CD4-positive, alpha-beta T cell treated with Interleukin-21 for 1 hour (primary cell): ENCODE measurements at places on chromosomes 16 and 17.

DNA sequence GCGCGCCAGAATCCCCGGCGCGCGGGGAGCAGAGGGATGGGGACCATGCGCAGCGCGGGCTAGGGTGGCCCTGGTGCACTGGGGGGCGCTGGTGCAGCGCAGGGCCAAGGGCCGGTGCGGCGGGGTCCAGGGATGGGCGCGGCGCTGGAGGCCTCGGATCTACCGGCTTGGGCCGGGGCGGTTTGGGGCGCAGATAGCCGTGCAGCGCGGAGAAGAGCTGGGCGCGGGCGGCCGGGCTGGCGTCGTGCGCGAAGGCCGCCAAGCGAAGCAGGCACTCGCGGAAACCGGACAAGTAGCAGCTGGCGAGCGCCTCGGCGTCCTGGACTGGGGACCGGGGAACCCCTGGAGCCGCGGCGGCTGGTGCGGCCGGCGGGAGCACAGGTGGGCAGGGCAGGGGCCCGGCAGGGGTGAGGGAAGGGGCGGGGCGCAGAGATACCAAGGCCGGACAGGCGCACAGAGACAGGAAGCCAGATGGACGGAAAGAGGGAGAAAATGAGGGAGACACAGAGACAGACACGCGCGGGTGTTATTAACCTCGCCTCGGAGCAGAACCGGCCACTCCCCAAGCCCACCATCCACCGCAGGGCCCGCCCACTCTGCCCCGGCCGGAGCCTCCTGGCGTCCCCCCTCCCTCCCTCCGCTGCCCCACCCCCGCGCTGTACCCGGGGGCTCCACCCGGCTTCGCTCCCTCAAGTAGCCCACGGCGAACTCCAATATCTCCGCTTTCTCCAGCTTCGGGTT, 2.1 kb downstream of the HES7 start:
- peak; percentile 46 for DNase-seq

DNA sequence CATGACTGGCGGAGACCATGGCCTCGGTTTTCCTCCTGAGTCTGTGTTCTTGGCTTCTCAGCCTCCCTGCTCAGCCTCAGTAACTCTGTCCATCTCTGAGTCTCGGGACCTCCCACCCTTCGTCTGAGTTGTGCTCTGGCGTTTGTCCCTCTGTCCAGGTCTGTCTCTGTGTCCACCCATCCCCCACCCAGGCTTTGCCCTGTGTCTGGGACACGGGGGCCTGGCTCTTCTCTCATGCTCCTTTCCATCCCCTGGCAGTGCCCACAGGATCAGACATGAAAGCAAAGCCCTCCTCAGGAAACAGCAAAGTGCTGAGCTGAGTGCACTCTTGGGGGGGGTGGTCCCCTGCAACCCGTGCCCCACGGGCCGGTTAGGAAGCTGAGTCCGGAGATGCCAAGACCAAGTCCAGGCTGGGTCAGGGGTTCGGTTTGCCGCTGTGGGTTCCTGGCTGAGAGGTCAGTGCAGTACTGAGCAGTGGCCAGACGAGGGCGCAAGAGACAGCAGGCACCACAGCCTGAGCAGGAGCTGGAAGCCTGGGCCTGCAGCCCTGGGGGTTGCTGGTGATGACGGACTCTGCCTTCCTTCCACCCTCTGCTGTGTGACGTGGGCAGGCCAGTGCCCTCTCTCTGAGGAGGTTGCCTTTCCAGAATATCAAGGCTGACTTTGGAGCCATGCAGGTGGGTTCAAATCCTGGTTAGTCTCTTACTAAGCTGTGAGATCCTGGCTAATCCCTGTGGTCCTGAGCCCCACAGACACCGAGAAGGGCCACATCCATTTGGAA, 2.5 kb downstream of the P2RX1 start:
- DNase-seq: peak; percentile 80

- DNase-seq: no peak
These were observed 248.5 kb upstream of the RPL38 start for GRCh38 chr17:73954951-73955350.

DNA sequence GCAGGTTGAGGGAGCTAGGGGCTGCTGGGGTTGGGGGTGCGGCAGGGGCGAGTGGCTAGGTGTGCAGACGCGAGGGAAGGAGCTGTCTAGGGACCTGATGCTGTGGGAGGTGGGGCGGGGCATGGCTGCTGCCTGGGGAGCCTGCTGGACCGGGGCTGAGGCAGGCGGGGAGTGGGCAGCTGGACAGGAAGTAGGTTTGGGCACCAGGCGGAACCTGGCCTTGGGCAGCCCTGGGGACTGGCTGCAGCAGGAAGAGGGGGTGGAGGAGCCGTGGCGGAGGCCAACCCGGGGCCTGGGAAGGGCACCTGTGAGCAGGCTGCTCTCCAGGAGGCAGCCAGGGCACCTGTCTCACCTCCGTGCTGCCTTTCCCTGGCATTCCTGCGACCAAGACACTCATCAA, 5.9 kb upstream of the DNASE1L2 start:
- DNase-seq: no peak

GRCh38 chr16:399340-400019, 2.2 kb upstream of the DECR2 start:
- no peak for DNase-seq

DNA sequence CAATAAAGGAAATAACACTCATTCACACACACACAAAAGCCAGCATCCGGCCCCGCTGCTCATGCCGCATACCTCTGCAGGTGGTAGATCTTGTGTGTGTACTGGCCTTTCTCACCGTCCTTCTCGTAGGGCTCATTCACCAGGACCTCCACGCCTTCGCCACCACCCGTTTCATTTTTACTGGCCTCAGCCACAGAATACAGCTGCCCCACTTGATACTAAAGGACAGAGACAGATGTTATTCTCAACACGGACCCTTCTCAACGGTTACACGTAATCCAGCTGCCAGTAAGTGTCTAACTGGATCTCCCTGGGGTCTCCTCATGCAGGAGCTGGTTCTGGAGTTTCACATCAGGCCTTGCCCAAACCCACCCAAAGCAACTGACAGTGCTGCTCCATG, 9.7 kb downstream of the PITPNA start:
- DNase-seq: no peak

GRCh38 chr16:11006656-11007055, 62.3 kb downstream of the CLEC16A start:
- no peak for DNase-seq

- DNase-seq: no peak
These were observed 488.1 kb downstream of the MAF start for GRCh38 chr16:79112462-79112861.

GRCh38 chr16:74667255-74667700, 601 bp upstream of the RFWD3 start:
- peak; percentile 10 for DNase-seq

GRCh38 chr16:86899151-86899550, 320.8 kb downstream of the FOXL1 start:
- DNase-seq: no peak

DNA sequence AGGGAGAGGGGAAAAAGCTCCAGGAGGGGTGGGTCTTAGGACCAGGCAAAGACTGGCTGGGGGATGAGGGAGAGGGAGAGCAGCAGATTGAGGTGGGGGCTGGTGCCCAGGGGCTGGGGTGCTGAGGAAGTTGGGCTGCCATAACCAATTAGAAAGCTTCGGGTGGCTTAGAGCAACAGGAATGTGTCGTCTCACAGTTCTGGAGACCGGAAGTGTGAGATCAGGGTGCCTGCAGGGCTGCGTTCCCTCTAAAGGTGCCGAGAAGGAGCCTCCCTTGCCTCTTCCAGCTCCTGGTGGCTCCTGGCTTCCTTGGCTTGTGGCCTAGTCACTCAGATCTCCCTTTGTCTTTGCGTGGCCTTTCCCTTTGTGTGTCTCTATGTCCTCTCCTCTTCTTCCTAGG, 2.2 kb downstream of the IL34 start:
- DNase-seq: no peak

DNA sequence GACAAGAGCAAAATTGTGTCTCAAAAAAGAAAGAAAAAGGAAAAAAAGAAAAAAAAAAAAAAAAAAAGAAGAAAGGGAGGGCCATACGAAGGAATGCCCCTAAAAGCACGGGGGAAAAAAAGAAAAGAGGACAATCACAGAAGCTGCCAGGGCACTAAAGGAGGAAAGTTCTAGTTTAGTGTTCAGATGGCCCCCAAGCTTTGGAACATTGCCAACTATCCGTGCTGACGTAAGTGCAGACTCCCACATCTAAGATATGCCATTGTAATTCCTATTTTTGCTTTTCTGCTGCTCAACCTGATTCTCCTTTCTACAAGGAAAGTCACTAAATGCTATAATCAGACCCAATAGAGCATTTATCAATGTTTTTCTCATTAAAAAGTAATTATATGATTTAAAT, 842.1 kb downstream of the KCNJ2 start:
- no peak for DNase-seq
